ENCODE measurements at places on chromosomes 11 and 22.

- DNase-seq, result no peak
Observed at GRCh38 chr11:127815331-127815730, 772.0 kb downstream of the ETS1 start.

DNA sequence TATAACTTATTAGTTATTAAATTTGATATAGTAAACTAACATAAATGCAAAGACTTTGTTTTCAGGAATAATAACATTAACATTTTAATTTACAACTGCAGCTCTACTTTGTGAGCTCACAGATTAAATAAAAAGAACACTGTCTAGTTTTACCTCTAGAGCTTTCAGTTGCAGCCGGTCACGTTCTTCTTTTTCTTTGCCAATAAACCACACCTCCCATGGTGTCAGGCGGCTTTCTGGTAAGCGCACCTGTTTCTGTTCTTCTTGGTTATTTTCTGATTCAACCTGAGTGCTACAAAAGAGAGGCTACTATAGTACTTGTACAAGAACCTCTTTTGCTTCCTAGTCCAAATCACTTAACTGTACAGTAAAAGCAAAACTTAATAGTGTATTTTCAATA lies 5.8 kb downstream of the CCDC34 start:
- no peak for DNase-seq

GRCh38 chr11:113405724-113406478 lies 18.3 kb downstream of the ANKK1 start:
- DNase-seq, result no peak

DNA sequence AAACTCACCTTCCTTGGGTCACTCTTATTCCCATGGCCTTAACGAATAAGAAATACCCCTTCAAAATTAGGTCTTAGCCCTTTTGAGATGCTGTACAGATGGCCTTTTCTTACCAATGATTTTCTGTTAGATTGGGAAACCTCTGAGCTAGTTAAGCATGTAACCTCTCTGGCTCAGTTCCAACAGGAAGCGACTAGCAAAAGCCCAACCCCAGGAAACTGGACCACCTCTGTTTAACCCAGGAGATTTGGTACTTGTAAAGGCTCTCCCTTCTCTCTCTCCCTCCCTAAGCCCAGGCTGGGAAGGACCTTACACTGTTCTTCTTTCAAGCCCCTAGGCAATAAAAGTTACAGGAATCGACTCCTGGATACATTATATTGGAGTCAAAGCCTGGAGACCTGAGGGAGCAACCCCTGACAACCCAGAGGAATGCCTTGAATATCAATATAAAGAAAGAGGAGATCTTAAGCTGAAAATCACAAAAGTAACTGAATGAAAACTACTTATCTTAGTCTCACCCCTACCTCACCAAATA lies 11.7 kb downstream of the APIP start:
- no peak for DNase-seq

GRCh38 chr11:124519850-124520549 lies 23.5 kb downstream of the OR8B12 start:
- DNase-seq, result no peak

GRCh38 chr11:131195661-131196517 lies 174.5 kb upstream of the NTM start:
- DNase-seq, result no peak

GRCh38 chr22:28674121-28674563 lies 5.5 kb downstream of the TTC28 start:
- DNase-seq, result no peak

- no peak for DNase-seq
Observed at GRCh38 chr22:48719978-48720661, 1107.6 kb downstream of the BRD1 start.

- DNase-seq, result no peak
Observed at GRCh38 chr11:122931510-122931909, 49.0 kb downstream of the JHY start.

DNA sequence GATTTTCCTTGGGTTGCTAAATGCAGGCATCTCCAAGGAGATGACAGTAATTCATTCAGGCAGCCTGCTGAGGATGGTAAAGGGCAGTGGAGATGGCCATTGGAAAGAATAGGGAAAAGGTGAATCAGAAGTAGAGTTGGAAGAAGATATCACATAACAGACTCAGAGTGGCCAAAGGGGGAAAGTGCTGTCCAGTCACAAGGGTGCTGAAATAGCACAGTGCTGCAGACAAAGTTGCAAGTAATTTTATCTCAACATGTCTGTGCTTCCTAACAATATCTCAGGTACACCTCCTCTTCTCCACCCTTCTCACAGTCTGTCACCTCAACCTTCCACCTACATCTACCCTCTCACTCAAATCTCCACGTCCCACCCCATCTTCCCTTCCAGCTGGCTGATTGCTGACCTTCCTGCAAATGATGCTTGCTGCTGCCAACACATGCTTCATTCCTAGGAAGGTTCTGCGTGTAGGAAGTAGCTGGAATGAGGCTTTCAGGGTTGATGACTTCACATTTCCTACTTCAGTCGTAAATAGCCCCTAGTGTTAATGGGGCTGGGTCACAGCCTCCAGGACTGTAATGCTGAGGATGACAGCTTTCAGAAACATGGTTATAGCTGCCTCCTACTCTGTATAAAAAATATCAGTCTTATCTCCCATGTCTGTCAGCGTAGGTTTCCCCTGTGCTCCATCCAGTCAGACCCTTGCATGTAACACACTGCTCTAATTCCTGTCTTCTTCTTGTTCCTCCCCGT lies 123.9 kb downstream of the CTNND1 start:
- DNase-seq, result no peak

GRCh38 chr11:29518389-29519174 lies 498.2 kb downstream of the KCNA4 start:
- no peak for DNase-seq

DNA sequence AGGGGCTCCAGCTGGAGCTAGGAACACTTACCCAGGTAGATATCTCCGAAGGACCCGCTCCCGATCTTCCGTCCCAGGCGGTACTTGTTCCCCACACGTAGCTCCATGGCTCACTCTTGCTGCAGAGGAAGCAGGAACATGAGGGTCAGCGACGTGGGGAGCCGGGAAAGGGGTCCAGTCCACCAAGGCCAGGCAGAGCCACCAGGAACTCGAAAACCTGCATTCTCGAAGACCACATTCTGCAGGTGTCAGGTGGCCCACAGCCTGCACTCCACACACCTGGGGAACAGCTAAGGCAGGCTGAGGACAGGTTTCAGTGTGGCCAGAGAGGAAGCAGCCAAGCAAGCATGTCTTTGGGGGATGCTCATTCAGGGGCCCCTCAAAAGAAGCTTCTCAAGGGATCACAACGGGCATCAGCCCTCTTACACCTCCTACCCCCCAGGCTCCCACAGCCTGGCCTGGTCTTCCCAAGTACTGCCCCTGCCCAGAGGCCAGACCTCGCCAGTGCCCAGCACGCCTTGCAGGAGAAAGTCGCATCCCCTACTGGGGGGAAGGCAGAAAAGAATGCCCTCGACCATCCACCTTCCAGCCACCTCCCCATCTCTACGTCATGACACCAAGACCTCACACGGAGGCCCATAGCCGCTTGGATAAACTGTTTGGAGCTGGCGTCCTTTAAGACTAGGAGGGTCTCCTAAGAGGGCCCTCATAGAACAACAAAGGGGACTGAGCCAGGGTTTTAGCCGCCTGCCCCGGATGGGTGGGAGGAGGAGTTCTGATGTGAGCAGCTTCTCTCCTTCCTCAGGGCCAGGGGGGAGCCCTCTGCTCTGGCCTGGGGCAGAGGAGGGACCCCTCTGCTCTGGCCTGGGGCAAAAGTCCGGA lies 2.9 kb downstream of the CSNK1E start:
- DNase-seq, result no peak

DNA sequence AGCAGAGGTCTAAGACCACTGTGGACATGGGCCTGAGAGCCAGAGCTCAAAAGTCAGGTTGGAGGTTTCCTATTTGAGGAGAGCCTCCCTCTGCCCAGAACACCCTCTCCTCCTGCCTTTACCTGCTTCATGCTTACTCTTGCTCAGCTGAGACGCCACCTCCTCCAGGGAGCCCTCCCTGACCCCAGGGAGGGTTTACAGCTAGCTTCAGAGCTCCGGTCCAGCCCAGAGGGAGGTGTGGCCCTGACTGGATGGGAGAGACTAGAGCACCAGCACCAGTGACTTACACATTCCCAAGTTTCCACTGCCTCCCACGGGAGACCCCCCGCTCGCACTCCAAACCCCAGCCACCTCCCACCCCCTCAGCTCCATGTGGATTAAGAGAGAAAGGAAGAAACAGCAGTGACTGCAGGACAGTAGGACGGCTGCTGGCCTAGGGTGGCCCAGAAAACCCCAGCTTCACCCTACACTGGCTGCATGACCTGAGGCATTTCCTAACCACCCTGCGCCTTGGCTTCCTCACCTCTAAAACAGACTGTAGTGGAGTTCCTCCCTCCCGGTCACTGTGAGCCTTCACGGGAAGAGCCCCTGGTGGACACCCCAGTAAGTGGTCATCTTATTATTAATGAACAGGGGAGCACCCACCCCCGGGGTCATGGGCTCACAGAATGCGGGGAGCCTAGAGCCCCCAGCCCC lies 24.5 kb upstream of the PDGFB start:
- DNase-seq, result no peak

All from cortex of kidney (tissue), 1 donor.